GM12878 (cell line): ENCODE measurements at places on chromosomes 7 and 10.

- DNase-seq: no peak
Measured at GRCh38 chr7:90230834-90231233, 14.1 kb upstream of the CFAP69 start.

GRCh38 chr10:53893061-53893460, 908.0 kb downstream of the PCDH15 start:
- DNase-seq: no peak

DNA sequence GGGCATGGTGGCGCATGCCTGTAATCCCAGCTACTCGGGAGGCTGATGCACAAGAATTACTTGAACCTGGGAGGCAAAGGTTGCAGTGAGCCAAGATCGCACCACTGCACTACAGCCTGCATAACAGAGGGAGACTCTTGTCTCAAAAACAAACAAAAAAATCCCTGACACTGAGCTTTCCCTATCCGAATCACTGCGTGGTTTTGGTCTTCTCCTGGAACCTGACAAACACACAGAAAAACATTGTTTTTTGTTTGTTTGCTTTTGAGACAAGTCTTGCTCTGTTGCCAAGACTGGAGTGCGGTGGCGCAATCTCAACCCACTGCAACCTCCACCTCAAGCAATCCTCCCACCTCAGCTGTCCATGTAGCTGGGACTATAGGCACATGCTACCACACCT, 50.4 kb upstream of the PTPRN2 start:
- DNase-seq: no peak

- DNase-seq: no peak
Measured at GRCh38 chr10:99927721-99928280, 81.9 kb downstream of the DNMBP start.

- DNase-seq: no peak
Measured at GRCh38 chr7:28165261-28165660, 15.3 kb downstream of the JAZF1 start.

GRCh38 chr10:78602201-78602932, 466.4 kb upstream of the ZMIZ1 start:
- DNase-seq: no peak

GRCh38 chr10:45373003-45373575, 927 bp upstream of the ALOX5 start:
- no peak for DNase-seq

GRCh38 chr10:45008524-45009161, 7.9 kb downstream of the ZNF22 start:
- DNase-seq: peak; percentile 35

DNA sequence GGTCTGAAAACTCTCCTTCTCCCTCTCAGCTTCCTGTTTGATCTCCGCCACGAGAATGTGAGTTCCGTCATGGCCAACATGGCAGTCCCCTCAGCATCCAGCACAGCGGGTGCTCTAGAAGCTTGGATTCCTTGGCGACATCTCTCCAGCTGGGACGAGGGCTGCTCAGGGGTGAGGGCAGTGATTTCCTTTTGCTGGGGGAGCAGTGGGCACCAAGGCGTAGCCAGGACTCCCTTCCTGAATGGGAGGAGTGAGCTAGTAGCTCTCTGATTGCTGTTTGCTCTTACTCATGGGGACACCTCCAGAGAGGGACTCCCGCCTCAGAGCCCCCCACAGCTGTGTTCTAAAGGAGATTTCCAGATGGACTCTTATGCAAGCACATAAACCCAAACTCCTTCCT, 28.8 kb upstream of the CTBP2 start:
- no peak for DNase-seq

DNA sequence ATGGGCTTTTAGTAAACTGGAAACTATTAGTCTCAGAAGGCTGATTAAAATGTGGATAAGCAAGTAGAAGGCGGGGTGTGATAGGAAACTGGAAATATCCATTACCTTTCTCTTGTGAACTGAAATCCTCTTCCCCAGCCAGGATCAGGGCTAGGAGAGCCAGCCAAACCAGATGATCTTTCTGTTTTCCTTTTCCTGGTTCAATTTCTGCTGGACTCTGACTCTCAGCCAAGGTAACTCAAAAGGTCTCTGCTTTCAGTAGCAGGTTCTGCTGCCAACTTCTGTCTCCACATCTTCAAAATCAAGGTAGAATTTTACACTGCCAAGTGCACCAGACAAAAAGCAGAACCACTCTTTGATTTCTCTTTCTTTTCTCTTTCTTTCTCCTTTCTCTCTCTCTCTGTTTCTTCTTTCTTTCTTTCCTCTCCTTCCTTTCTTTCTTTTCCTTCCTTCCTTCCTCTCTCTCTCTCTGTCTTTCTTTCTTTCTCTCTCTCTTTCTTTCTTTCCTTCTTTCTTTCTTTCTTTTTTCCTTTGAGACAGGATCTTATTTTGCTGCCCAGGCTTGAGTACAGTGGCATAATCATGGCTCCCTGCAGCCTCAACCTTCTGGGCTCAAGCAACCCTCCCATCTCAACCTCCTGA, 30.8 kb downstream of the OTUD1 start:
- DNase-seq: no peak

GRCh38 chr10:101291331-101292193, 62.3 kb upstream of the LBX1 start:
- no peak for DNase-seq

DNA sequence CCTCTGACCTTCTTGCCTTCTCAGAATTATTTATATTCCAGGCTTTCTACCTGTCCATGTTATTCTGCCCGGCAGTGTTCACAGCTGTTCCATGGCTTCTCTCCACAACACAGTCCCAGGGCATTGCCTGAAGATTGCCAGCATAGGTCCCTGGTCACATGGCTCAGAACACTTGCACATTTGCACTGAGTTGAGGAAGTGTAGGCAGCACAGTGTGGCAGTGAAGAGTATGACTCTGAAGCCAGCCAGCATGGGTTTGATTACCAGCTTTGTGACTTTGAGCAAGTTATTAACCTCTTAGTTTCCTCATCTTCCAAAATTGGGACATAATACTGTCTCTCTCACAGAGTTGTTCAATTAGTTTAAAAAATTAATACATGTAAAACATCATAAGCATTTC, 73.2 kb upstream of the NEUROD6 start:
- DNase-seq: no peak

GRCh38 chr7:25750744-25751508, 401.1 kb upstream of the NFE2L3 start:
- no peak for DNase-seq

DNA sequence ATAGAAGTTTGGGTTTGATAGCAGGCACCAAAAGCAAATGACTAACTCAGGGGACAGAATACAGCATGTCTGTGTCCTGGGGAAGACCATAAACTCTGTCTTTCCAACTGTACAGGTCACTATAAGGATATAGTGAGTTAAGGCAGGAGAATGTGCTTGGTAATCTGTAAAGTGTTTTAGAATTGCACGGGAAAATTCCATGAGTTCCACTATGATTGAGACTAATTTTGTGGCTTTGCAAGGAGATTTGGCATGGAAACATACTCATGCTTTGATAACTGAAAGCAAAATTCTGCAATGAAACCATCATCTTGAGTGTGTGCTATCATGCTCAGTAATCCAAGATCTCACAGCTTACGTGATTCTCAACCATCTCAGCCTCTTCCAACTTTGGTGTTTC, 152.6 kb downstream of the PKD1L1 start:
- no peak for DNase-seq

GRCh38 chr10:47081264-47081663, 170.0 kb downstream of the PTPN20 start:
- no peak for DNase-seq

- DNase-seq: no peak
Measured at GRCh38 chr7:18708204-18708603, 212.7 kb downstream of the HDAC9 start.

GRCh38 chr10:95493862-95494261, 67.3 kb downstream of the SORBS1 start:
- no peak for DNase-seq

DNA sequence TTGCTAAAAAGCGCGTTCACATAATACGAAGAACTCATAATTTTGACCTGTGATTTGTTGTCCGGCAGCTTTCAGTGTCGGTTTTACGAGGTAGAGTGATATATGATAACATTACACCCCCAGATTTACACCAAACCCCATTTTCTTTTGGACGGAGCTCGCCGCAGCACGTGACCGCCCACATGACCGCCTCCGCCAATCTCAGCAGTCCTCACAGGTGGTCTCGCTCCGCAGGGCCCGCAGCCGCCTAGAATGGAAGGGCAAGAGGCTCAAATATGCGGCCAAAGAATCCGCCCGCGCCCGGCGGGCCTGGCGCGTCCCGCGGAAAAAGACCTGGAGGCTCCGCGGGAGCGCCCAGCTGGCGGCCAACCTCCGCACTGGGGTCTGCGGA, at the start of gene HOXA7:
HOXA7 (minus strand) TSS at position 168 of the 391 bp plus-strand sequence; CDS start at position 38, 130 bp downstream.
- no peak for DNase-seq

GRCh38 chr10:127527891-127528290, 21.2 kb upstream of the NPS start:
- no peak for DNase-seq

- no peak for DNase-seq
Measured at GRCh38 chr10:102600816-102601215, 43.5 kb upstream of the TRIM8 start.

GRCh38 chr10:122435212-122435827, 19.1 kb upstream of the ARMS2 start:
- DNase-seq: no peak

DNA sequence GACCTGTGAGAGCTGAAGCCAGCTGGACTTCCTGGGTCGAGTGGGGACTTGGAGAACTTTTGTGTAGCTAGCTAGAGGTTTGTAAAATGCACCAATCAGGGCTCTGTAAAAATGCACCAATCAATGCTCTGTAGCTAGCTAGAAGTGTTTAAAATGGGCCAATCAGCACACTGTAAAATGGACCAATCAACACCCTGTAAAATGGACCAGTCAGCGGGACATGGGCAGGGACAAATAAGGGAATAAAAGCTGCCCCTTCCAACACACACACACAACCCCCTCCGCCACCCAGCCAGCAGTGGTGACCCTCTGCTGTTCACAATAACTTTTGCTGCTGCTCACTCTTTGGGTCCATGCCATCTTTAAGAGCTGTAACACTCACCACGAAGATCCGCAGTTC, 7.1 kb downstream of the ZNF511 start:
- no peak for DNase-seq

DNA sequence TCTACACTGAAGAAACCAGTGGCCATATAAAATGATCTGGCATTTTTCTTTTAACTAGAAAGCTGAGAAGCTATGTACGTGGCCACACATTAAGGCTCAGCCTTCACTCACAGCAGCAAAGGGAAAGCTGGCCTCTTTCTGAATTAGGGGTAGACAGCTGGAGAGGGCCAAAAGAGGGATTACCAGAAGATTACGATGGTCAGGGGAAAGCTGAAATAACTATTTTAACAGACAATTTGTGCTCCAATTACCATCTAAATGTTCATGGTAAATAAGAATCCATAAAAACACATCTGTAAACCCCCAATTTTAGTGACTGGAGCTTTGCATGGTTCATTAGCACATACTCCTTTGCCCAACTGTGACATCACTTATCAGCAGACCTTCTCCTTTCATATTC, 314.3 kb downstream of the HPSE2 start:
- DNase-seq: no peak

GRCh38 chr10:33388785-33389184, 54.3 kb upstream of the NRP1 start:
- DNase-seq: no peak

GRCh38 chr7:43569424-43569823, 13.5 kb upstream of the STK17A start:
- DNase-seq: no peak

- no peak for DNase-seq
Measured at GRCh38 chr10:103783681-103784080, 71.7 kb downstream of the SH3PXD2A start.

DNA sequence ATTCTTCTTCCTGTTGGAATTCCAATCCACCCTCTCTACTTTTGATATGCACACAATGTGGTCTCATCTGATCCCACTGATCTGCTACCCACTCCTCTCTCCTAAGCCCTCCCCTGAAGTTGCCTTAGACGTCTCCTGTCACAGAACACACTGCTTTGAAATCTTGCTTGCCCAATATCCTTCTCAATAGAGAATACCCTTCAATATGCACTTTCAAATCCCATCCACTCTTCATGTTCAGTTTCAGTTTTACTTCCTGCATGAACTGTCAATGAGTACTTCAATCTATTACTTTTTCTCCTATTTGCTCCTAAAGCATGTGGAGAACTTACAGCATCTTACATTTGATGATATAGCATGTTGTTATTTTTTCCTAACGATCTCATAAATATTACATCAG, 93.5 kb downstream of the UPF2 start:
- DNase-seq: no peak

- no peak for DNase-seq
Measured at GRCh38 chr10:11179516-11180105, 161.9 kb downstream of the CELF2 start.

DNA sequence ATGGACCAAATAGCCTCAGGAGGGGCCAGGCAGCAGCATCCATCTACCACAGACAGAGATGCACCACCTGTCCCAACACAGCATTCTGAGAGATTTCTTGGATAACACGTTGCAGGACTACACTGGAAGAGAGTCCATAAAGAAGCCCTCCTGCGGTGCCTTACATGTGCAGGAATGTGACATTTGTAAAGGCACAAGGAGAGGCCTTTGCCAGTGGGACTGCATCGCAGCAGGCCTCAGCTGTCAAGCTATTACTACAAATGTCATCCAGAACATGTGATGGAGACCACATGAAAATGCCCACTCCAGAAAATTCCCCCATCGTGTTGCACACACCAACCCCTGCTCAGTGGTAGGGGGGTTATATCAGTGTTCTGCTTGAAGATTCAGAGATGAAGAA, 77.4 kb downstream of the ATXN7L1 start:
- DNase-seq: no peak

GRCh38 chr10:71829171-71829570, 21.9 kb downstream of the PSAP start:
- no peak for DNase-seq

- peak; percentile 48 for DNase-seq
Measured at GRCh38 chr7:27095897-27096767, at the start of gene HOXA1. HOXA1 (minus strand) TSS chr7:27096000; CDS start chr7:27095912, 88 bp downstream.

- DNase-seq: no peak
Measured at GRCh38 chr10:126087796-126088505, 191.6 kb downstream of the FANK1 start.

- DNase-seq: no peak
Measured at GRCh38 chr7:139772115-139772514, 5.7 kb downstream of the HIPK2 start.

- no peak for DNase-seq
Measured at GRCh38 chr7:122764020-122764419, 61.3 kb upstream of the RNF148 start.

- DNase-seq: no peak
Measured at GRCh38 chr7:107967420-107967819, 35.5 kb downstream of the LAMB1 start.
